Activated CD8-positive, alpha-beta memory T cell treated with anti-CD3 and anti-CD28 coated beads for 1 hour (primary cell): ENCODE measurements at places on chromosomes 7 and 10.

GRCh38 chr7:72078856-72079255, 333.3 kb downstream of the CALN1 start:
- DNase-seq = no peak

GRCh38 chr10:18418541-18419215, 232.7 kb downstream of the NSUN6 start:
- no peak for DNase-seq

GRCh38 chr10:106571192-106571946, 593.1 kb downstream of the SORCS1 start:
- DNase-seq = no peak

DNA sequence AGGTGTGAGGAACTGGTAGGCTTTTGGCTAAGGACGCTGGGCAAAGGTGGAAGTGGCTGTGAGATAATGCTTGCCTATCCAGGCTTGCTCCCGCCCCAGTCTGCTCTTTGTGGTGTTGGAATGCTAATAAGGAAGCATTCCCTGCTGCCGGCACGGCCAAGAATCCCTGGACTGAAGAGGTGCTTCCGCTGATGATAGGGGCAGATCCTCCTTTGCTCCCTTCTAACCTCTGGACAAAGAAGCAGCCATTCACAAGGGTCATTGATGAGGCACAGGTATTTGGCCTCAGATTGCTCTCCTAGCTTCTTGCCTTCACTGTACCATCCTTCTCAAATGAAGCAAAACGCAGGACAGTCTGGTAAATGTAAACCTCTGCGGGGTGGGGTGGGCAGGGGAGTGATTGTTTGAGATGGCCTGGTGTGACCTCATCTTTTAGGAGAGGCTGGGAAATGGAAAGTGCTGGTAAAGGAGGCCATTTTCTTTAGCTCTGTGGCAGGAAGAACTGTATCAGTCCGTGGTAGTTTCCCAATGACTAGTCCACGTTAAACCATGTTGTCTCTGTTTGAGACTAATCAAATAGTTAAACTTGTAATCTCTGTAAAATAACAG, 1.7 kb downstream of the PGAM1 start:
- DNase-seq = no peak
